ENCODE measurements at places on chromosomes 1 and 21. TPM values are rescaled to one million over a fixed set of nuclear protein-coding genes. Genes with fewer than 3 reads are reported as not detected.

HHIPL2 gene
- 0.22 TPM for total RNA-seq

IL19 gene
- 0.40 TPM for total RNA-seq

F3 gene
- 20.9 TPM for total RNA-seq

PAQR6 gene
- 2.9 TPM for total RNA-seq

GRCh38 chr1:55726994-55727393 is 511.8 kb upstream of the USP24 start:
- no peak for DNase-seq
- H3K4me3 ChIP-seq: no peak overlapping the region
- no peak overlapping the region for H3K27ac ChIP-seq
- H3K4me1 ChIP-seq: no peaks in the 10 kb centered on the region

Measured in colonic mucosa (tissue), 4 donors.